ENCODE measurements at places on chromosomes 4 and X.

GRCh38 chr4:101142259-101142658, 205.1 kb downstream of the PPP3CA start:
- DNase-seq: no peak

- DNase-seq: no peak
These were observed 73.1 kb downstream of the WFS1 start for GRCh38 chr4:6342530-6343293.

DNA sequence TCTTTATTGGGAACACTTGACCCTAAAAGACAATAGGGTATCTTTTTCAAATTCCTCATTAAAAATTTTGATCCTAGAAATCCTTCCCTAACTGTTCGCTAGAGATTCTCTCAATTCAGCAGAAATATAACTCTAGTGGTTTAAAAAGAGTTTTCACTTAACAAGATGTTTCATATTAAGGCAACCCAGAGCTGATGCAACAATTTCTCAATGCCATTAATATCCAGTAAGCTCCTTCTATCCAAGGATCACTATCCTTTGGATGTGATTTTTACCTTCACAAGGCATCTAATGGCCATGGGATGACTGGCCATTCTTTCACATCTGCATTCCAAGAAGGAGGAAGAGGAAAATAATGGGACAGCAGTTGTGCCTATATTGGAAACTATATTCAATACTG, 183.4 kb downstream of the ANKRD50 start:
- DNase-seq: no peak

GRCh38 chrX:68438575-68438974, 5.3 kb upstream of the OPHN1 start:
- no peak for DNase-seq

GRCh38 chr4:182770259-182770995, 146.8 kb downstream of the DCTD start:
- DNase-seq: no peak

DNA sequence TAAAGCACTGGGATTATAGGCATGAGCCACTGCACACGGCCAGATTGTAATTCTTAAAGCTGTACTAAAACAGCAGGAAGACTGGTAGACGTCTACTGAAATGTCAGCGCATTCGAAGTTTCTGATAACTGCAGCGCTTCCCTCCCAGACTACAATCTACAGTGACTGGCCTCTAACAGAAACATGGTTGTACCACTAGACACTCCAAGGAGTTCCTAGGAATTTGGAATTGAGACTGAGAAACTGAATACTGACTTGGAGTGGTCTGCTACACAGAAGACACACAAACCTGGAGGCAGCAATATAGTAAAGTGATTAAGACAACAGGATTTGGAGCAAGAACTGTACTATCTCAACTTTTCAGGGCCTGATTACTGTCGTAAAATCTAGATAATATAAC, 937 bp downstream of the HELQ start:
- no peak for DNase-seq

DNA sequence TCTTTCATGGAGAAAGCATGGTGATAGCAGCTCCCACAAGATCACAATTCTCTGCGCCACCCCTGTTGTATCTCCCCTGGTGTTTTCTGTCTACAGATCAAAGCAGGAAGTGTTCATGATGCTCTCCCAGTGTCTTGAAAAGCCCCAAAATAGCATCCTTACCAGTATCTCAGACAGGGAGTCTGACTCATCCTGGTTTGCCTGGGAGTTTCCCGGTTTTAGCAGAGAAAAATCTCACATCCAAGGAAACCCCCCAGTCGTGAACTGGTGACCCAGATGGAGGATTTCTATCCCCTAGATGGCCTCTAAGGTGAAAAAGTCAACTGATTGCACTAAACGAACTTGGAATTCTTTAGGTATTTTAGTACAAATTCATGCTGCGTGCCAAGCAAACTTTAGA, 64.3 kb upstream of the NR0B1 start:
- DNase-seq: no peak

DNA sequence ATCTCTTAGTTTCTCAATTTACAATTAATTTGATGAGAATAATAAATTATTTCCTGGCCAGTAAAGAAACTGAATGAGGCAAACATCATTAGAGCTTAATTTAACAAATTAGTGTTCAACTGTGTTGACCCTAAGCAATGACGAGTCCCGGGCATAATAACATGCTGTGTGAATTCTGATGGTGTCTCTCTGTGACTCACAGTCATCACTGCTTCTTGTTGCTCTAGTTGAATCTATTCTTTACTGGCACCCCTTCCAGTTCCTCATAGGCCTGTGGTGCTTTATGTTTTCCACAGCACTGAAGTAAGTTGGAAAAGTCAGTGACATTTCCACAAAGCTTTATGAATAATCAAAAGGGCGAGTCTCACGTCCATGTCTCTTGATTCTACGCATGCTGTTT, 57.7 kb upstream of the SLC7A11 start:
- DNase-seq: no peak

DNA sequence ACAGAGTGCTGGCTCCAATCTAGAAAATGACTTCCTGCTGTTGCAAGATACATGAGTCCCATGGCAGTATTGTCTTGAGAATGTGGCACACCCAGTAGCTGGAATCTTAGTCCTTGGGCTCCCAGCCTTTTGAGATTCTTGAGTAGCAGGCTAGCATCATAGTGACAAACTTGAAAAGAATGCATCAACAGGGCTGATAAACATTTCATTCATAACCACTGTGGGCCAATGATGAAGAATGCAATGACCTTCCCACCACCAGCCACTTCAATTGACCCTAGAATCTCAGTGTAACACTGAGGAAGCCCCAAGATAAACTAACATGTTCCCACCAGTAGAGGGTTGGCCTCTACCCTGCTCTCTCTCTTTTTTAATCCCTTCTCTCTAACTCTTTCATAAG, 329.3 kb downstream of the GBA3 start:
- no peak for DNase-seq

DNA sequence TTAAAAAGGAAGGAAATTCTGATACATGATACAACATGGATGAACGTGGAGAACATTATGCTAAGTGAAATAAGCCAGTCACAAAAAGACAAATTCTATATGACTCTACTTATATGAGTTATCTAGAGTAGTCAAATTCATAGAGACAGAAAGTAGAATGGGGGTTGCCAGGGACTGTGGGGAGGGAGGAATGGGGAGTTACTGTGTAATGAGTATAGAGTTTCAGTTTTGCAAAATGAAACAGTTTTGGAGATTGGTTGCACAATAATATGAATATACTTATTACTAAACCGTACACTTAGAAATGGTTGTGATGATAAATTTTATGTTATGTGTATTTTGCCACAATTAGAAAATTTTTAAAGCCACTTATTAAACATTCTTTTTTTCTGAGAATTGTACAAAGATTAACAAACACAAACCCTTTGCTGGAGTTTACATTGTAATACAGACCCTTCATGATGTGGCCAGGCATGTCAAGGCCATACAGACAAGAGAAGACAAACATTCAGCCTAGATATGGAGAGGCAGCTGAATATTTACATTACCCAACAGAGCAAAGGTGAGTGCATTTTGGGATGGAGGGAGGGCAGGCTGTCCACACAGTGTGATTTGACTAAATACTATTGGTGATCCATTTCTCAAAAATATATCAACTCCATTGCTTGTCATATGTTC, 21.2 kb upstream of the GPC3 start:
- DNase-seq: no peak

DNA sequence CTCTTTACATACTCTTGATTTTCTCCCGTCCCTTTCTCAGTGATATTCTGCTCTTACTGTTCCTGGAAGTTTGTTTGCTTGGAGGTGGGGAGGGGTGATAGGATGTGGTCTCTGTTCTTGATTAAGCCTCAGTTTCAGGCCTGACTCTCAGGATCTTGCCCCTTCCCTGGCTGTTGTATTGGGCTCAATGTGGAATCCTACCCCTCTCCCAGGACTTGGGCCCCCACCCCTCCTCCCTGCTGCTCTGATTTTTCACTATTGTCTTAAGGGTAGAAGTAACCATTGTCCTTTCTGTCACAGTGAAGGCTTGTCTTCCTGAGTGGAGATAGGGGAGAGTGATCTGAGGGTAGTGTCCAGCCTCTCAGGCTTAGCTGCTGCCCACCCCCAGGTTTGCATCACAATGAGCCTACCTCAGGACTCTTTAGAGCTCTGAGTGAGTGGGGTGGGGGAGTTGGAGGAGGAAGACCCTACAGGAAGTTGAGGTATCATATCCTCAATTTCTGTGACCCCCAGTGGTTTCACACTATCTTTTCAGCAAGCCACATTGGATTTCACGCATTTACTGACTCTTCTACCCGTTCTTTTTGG, 16.5 kb downstream of the CDKL5 start:
- DNase-seq: no peak

- DNase-seq: no peak
These were observed 34.5 kb upstream of the SLC4A4 start for GRCh38 chr4:71304289-71304850.

- DNase-seq: no peak
These were observed 94.4 kb downstream of the SHROOM4 start for GRCh38 chrX:50719614-50720013.

DNA sequence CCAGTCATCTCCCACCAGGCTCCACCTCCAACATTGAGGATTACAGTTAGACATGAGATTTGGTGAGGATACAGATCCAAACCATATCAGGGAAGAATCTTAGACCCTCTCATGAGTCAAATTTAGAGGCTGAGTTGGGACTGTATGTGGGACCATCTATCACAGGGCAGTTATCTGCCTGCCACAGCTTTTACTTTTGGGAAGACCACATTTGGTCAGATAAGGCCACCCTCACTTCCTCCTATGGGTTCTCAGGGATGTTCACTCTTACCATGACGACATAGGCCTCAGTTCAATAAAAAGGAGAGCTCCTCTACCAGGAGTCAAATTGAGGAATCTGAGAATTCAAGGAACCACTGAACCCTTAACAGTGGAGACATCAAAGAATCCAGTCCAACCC, 2.1 kb downstream of the MAGEB2 start:
- no peak for DNase-seq

GRCh38 chr4:16573739-16574138, 324.7 kb downstream of the LDB2 start:
- no peak for DNase-seq

DNA sequence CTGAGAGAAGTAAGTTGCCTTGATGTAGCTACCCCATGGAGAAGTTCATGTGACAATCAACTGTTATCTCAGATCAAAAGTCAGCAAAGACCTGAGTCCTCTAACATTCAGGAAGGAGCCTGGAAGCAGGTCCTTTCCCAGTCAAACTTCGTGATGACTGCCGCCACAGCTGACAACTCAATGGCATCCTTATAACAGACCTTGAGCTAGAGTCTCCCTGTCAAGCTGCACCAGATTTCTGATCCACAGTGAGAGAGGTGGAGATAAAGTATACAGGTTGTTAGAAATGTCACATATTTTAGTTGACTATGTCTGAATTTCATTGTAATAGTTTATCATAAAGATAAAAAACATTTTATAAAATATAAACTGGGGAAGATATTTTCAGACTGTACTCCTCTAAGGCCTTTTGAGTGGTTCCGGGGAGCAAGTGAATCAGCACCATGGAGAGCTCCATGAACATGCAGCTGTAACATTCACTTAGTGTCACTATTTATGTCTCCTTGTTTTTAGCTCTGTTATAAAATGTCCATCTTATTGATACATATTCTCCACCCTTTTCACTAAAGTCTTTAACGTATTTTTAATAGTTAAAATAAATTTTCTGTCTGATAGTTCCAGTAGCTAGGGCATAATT, 1653.5 kb upstream of the AGA start:
- DNase-seq: no peak

DNA sequence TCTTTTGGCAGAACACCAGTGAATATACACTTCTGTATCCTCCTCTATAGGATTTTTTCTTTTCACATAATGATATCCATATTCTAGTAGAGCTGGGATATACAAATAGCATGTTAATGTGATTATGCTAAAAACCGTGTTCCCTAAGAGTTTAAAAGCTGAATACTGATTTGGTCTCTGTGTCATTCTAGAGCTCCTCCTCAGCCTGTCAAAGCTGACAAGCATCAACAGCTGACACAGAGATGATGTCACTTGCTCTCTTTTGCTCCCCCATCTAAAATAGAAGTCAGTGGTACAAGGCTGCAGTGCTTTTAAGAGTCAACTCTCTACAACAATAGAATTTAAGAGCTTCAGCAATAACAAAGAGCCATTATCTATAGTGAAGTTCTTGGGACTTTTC, 17.1 kb upstream of the HERC3 start:
- DNase-seq: no peak

DNA sequence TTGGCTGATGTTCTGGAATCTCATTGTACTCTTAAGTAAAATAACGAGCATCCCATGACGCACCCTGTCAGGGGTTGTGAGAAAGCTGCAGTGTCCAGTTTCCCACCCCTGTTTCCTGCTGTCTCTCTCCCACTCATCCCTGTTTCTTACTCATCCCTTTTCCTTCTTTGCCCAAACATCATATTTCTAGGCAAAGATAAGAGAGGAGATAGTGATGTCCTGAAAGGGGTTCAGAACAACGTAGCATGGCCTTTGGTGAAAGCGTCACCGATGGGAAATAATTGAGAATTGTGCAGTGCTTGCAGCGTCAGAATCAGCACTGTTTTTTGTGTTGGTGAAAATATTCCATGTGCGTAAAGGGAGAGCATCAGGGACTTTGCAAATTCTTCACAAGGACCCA, 23.5 kb upstream of the TMEM165 start:
- DNase-seq: no peak

GRCh38 chr4:174734181-174734580, 94.9 kb downstream of the GLRA3 start:
- DNase-seq: no peak

- DNase-seq: no peak
These were observed 36.1 kb downstream of the NBDY start for GRCh38 chrX:56764975-56765791.

- DNase-seq: no peak
These were observed 1212.5 kb upstream of the PRKX start for GRCh38 chrX:4925911-4926310.

DNA sequence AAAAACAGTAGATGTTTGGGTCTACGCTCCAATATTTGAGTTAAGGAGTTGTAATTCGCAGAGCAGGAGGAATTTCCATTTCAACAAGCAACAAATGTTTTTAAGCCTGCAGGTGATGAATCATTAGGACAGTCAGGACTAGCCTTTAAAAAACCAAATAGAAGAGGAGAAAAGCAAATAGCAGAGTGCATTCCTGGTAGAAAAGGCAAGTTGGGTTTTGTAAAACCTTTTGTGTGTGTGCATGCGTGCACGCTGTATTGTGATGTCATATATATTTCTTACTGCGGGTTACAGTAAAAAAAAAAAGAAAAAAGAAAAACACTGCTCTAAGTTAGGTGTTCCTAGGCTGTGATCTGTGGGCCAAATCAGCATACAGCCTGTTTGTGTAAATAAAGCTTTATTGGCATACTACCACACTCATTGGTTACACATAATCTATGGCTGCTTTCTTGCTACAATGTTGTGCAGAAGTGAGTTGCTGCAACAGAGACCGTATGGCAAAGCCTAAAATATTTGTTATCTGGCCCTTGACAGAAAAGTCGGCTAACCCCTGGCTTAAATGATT, 135.6 kb downstream of the MID1 start:
- DNase-seq: no peak

GRCh38 chr4:41600243-41600912, 62.4 kb downstream of the LIMCH1 start:
- no peak for DNase-seq
